ENCODE measurements at places on chromosomes 16 and 17.

- DNase-seq = peak; percentile 43
- peaks cover 27% of the 10 kb centered on the region for H3K4me1 ChIP-seq
- peak overlapping the region; percentile 89 for H3K27ac ChIP-seq
- no peaks in the 10 kb centered on the region for H3K36me3 ChIP-seq
Measured at GRCh38 chr16:25051406-25052150, 36.4 kb upstream of the ARHGAP17 start.

GRCh38 chr17:49494986-49495841 lies at the start of gene NGFR:
Gene NGFR (plus strand): TSS chr17:49495293. CDS start chr17:49495418, 125 bp downstream.
- H3K4me3 ChIP-seq = peak within 1 kb of the TSS; percentile 55
- no peak within 1 kb of the TSS for H3K27ac ChIP-seq
- DNase-seq = peak; percentile 79
- peaks cover 42% of the 10 kb centered on the region for H3K27me3 ChIP-seq
- peaks cover 26% of the 10 kb centered on the region for H3K4me1 ChIP-seq
- H3K36me3 ChIP-seq = no peaks in the 10 kb centered on the region

GRCh38 chr17:27496437-27496943 lies 40.2 kb downstream of the KSR1 start:
- no peak overlapping the region for H3K27ac ChIP-seq
- no peak overlapping the region for H3K4me3 ChIP-seq
- no peaks in the 10 kb centered on the region for H3K27me3 ChIP-seq
- H3K36me3 ChIP-seq = no peaks in the 10 kb centered on the region
- H3K4me1 ChIP-seq = peaks cover 11% of the 10 kb centered on the region
- DNase-seq = no peak

- H3K27ac ChIP-seq = no peak overlapping the region
- no peaks in the 10 kb centered on the region for H3K36me3 ChIP-seq
- no peak for DNase-seq
- H3K27me3 ChIP-seq = peaks cover 78% of the 10 kb centered on the region
- no peak overlapping the region for H3K4me3 ChIP-seq
- peaks cover 15% of the 10 kb centered on the region for H3K4me1 ChIP-seq
Measured at GRCh38 chr16:56670620-56670934, 963 bp downstream of the MT1H start.

DNA sequence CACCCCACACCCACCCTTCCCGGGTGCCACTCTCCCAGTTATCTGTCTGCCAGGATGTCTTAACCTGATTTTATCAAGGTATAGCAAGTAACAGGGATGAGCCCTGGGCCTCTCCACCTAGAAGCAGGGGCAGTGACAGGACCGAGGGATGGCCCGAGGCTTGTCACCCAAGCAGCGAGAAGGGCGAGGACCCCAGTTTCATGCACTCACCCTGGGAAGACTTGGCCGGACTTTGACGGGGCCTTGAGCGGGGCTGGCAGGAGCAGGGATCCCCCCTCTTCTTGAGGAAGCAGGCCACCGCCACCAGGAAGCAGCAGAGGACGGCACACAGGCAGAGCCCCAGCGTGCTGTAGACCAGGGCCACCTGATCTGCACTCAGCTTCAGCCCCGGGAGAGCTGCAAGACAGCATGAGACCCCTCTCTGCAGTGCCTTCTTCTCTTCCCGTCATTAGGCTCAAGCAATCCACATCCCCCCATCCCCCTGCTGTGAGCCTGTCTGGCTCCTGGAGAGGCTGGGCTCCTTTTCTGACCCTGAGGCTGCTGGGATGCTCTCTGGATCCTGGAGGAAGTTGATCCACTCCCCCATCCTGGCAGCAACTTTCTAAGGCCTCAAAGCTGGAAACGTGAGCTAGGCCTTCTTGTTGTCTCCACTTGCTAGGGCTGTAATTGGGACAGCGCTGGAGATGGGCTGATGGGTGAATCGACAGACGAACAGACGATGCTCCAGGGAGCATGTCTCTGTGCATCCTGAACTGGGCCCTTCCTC lies 31.6 kb downstream of the TNFRSF13B start:
- no peaks in the 10 kb centered on the region for H3K27me3 ChIP-seq
- no peak overlapping the region for H3K27ac ChIP-seq
- H3K4me3 ChIP-seq = no peak overlapping the region
- H3K36me3 ChIP-seq = no peaks in the 10 kb centered on the region
- no peak for DNase-seq
- no peaks in the 10 kb centered on the region for H3K4me1 ChIP-seq

DNA sequence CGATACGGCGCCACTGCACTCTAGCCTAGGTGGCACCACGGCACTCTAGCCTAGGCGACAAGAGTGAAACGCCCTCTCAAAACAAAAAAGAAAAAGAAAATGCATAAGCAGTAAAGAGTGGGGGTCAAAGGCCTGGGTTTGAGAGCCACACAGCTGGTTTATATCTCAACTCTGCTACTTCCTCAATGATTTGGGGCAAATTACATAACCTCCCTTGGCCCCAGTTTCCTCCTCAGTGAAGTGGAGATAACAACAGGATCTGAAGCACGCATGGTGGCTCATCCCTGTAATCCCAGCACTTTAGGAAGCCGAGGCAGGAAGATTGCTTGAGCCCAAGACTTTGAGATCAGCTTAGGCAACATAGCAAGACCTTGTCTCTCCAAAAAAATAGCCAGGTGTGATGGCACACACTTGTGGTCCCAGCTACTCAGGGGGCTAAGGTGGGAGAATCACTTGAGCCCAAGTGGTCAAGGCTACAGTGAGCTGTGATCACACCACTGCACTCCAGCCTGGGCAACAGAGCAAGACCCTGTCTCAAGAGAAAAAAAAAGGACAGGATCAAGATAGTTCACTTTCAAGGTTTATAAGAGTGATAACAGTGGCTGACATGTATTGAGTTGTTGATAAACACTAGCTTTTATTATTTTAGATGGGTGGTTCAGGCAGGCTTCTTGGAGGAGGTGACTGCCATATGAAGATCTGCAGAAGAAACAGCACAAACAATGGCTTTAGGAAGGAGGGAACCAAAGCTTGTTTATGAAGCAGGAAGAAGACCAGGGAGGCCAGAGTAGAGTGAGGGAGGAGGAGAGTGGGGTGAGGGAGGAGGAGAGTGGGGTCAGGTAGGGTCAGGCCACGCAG lies 8.5 kb upstream of the COG1 start:
- H3K27ac ChIP-seq = no peak overlapping the region
- H3K4me1 ChIP-seq = no peaks in the 10 kb centered on the region
- no peaks in the 10 kb centered on the region for H3K27me3 ChIP-seq
- H3K4me3 ChIP-seq = no peak overlapping the region

- H3K36me3 ChIP-seq = no peaks in the 10 kb centered on the region
- no peak for DNase-seq
- no peaks in the 10 kb centered on the region for H3K4me1 ChIP-seq
- peaks cover 8% of the 10 kb centered on the region for H3K27me3 ChIP-seq
- no peak overlapping the region for H3K4me3 ChIP-seq
- no peak overlapping the region for H3K27ac ChIP-seq
Measured at GRCh38 chr16:55045329-55045728, 114.7 kb downstream of the IRX5 start.

DNA sequence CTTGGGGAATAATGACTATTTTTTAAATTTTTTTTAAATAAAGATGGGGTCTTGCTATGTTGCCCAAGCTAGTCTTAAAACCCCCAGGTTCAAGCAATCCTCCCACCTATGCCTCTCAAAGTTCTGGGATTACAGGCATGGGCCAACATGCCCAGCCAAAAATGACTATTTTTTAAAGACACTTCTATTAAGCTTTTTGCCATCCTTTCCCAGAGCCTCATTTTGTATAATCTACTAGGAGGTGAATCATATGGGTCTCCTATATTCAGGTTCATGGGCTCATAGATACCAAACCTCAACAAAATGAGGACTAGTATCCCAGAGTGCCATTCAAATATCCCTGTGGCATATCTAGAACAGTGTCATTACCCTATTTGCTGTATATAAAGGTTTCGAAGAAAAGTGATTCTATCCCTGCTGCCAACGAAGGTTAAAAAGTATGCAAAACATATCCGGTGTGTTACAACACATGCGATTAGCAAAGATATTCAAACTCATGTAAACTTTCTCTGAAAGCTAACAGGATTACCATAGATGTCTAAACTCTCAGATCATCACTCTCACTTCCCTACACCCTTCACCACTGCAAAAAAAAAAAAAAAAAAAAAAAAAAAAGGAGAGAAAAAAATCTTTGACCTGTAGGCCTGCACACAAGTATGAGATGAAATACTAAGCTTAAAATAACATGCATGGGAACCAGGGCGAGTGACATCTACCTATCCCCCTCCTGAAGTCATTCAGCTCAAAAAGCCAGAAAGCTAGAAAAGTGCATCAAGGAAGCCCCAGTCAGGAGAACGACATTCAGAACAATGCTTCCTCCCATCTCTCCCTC lies 23.5 kb downstream of the XPO6 start:
- peaks cover 25% of the 10 kb centered on the region for H3K4me1 ChIP-seq
- H3K27me3 ChIP-seq = no peaks in the 10 kb centered on the region
- no peak for DNase-seq
- H3K36me3 ChIP-seq = no peaks in the 10 kb centered on the region

- no peak overlapping the region for H3K27ac ChIP-seq
- peaks cover 28% of the 10 kb centered on the region for H3K36me3 ChIP-seq
- no peak overlapping the region for H3K4me3 ChIP-seq
- H3K4me1 ChIP-seq = no peaks in the 10 kb centered on the region
- H3K27me3 ChIP-seq = peaks cover 9% of the 10 kb centered on the region
Measured at GRCh38 chr16:87829622-87829980, 39.7 kb downstream of the SLC7A5 start.

GRCh38 chr16:27822996-27823395 lies 240.5 kb downstream of the GSG1L start:
- H3K4me3 ChIP-seq = no peak overlapping the region
- no peaks in the 10 kb centered on the region for H3K36me3 ChIP-seq
- no peaks in the 10 kb centered on the region for H3K4me1 ChIP-seq
- H3K27ac ChIP-seq = no peak overlapping the region
- peaks cover 4% of the 10 kb centered on the region for H3K27me3 ChIP-seq

GRCh38 chr17:77312786-77313599 lies 172.2 kb downstream of the SEC14L1 start:
- H3K4me1 ChIP-seq = peaks cover 5% of the 10 kb centered on the region
- H3K27ac ChIP-seq = no peak overlapping the region
- peak; percentile 59 for DNase-seq
- no peaks in the 10 kb centered on the region for H3K36me3 ChIP-seq
- H3K4me3 ChIP-seq = no peak overlapping the region

Measured in heart left ventricle (tissue), 16 donors.